GM06990 (cell line): ENCODE measurements at places on chromosomes 7 and 10.

- no peak for DNase-seq
Measured at GRCh38 chr10:22323538-22324305, 2.8 kb downstream of the BMI1 start.

DNA sequence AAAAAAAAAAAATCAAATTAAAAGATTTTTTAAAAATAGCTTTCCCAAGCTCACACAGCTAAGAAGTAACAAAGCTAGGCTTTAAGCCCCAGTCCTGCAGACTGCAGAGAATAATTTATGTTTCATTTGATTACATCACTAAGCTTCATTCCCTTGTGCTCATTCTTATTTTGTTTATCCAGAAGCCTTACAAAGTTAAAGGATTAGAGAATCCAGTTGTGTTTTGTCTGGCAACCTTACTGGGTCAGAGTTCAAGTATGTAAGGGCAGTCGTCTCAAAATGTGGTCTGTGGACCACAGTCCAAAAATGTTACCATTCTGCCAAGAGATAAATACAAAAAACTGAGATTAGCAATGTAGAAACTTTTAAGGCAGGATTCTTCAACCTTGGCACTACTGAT is 32.1 kb upstream of the EZH2 start:
- DNase-seq = no peak

DNA sequence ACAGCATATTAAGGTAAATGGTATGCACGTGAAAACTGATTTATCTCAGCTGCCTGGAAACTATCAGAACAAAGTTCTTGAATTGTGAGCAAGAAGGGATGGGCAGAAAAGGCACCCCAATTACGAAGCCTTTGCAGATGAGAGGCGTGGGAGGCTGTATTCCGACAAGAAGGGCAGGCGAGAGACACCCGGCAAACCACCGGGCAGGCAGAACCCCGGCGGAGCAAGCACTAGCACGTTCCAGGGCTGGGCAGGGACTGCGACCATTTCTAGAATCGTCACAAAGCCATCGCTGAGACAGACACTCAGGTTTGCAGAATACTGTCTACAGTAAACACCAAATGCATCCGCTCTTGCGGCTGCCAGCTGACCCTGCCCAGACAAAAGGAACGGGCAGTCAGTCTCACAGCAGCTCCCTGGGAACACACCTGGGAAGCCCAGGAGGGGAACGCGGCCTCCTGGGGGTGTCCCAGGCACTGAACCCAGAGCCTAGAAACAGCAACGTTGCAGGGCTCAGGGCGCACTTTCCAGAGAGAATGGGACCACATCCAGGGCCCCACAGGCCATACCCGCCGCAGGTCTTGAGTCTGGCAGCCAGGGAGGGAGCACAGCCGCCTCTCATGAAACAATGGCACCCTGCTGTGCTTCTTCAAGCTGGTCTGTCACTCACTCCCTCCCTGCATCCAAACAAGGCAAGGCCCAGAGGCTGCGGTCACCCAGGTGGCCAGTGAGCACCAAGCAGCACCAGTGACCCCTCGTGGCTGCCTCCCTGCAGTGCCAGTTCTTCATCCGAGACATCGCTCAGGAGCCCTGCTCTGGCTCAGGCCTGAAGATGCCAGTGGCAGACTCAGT is 261.9 kb downstream of the PTPRN2 start:
- DNase-seq = no peak

DNA sequence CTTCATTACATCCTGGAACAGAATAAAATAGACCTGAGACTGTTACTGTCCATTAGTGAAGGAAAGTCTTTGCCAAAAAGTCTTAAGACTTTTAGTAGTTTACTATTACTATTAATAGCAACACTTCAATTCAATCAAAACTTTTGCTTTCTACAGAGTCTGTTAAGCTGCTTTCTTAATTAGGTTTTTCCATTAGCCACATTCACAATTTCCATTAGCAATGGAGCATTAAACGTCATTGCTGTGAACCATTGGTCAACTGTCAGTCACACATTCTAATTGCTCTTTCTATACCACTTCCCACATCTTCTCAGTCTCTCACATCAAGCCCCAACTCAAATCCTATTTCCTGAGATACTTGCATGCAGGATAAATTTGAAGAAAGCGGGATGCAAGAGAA is 736.6 kb upstream of the SORCS1 start:
- no peak for DNase-seq

DNA sequence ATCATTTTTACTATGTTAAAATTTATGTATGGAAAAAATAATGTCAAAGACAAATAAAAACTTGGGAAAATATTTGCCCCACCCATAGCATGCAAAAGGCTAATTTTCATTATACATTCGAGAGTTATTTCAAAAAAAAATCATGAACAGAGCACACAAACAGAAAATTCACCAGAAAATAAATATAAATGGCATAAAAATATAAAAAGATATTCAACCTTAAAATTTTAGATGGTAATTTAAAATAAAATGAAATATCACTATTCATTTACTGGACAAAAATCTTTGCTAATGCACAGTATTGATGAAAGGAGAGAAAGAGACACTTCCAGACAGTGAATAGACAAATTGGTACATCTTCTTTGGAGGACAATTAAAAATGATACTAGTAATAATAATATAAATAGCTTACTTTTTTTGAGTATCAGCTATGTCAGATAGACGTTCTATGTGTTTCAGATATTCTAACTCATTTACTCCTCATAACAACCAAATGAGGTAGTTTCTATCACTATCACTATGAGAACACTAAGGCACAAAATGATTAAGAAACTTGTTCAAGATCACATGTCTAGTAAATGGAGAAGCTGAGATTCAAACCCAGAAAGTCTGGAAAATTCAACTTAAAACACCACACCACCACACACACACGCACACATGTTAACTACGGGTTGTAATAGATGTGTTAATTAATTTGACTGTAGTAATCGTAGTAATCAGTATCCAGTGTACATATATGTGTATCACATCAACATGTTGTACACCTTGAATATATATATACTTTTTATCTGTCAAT is 63.0 kb downstream of the CCDC71L start:
- peak; percentile 19 for DNase-seq

- DNase-seq = no peak
Measured at GRCh38 chr7:74480861-74481417, 27.2 kb downstream of the GTF2IRD1 start.

- DNase-seq = no peak
Measured at GRCh38 chr7:23232966-23233365, 13.6 kb upstream of the GPNMB start.

DNA sequence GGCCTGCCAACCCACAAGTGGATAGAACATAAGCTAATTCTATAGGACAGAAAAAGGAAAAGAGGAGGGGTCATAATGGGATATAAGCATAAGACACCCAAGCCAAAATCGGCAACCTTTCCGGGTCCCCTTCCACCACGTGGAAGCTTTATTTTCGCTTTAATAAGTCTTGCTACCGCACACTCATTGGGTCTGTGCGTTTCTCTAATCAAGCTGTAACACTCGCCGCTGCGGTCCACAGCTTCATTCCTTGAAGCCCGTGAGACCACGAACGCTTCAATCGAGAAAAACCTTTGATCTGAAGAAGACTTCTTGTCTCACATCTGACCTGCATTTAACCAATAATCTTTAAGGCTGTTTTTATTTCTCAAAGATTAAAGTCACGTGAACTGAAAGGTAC is 35.8 kb upstream of the HECW1 start:
- DNase-seq = peak; percentile 43

GRCh38 chr7:152355474-152356057 is 80.2 kb downstream of the KMT2C start:
- DNase-seq = peak; percentile 24

DNA sequence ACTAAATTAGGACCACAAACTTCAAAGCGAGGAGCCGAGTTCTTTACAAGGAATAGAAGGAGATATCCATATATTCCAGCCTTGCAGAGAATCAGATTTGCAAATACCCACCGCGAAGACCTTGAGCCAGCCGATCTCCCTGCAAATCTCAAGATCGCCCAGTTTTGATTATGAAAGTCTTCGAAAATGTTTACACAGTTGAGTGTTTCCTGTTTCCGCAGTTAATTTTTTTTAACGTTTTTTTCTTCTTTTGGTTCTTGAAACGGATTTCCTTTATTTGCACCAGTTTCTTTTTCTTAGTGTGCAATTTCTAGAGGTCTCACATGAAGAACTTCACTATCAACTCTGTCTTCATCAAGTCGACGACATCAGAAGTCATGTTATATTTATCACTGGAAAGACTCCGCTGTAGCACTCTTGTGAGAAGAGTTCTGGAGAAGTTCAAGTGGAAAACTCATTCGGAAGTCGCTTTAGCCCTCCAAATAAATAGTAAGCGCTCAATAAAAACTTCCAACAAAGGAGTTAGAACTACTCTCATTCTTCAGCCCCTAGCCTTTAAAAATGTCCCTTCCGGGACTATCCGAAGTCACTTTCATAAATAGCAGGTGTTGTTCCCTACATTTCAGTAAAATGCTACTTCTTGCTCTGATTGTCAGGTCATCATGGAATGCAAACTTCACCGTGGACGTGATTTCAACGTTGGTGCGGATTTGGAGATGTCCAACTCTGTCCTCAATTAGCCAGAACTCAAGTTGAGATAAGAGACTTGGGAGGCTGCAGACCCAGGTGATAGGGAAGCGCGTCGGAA is 11.9 kb upstream of the SPAG6 start:
- DNase-seq = no peak

DNA sequence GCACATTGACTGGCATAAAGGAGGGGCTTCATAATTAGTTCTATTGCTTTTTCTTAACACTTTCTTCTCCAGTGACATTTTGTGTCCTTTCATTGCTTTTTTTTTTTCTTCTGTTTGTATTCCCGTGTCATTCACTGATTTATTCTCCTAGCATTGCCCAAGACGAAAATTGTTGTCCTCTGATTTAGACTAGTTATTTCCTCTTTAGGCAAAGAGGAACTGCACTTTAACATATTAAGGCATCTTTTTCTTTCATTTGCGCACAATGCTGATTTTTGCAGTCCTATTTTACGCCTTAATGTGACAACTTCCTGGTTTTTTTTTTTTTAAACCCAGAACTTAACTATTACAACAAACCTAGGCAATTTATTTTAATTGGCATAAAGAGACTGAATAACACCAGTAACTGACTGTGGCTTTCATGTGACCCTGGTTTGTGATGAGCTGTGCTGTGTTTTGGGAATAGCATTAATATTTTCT is 39.7 kb downstream of the ARID5B start:
- DNase-seq = peak; percentile 38

- no peak for DNase-seq
Measured at GRCh38 chr10:377228-377627, 242.0 kb downstream of the ZMYND11 start.

DNA sequence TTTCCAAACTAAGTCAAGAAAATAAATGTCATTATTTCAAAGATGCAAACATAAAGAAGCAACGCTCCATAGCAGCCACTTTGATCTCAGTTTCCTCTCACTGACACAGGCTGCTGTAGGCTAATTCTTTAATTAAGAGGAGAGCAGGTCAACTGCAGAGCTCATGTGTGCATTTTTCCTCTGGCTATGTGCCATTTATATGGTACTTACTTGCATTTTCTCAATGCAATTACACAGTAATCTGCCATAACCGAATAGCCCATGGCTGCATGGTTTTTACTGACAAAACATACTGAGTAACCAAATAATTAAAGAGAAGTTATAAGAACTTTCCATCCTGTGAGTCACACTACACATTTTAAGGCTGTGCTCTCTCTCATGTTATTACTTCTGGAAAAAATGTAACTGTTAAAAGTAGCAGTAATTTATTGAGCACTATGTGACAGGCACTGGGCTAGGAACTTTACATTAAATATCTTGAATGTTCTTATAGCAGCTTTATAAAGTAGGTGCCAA is 122.0 kb downstream of the ELAPOR2 start:
- DNase-seq = no peak

DNA sequence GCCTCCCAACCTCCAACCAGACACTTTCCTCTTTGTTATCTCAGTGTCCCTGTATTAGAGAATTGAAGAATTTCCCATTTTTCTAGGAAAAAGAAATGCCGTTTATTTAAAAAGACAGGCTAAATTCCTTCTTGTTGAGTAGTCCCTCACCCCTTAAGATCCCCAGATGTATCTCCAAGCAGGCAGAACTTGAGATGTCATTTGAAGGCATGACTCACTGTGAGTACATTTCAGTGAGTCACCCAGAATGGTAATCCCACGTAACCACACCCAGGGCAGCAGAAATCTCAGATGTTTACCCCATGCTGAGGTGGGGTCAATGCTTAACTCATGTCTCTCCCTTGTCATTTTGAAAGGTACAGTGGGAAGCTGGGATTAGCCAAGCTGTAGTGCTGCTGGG is 4.4 kb downstream of the ZNF655 start:
- no peak for DNase-seq

- no peak for DNase-seq
Measured at GRCh38 chr7:53351681-53352080, 316.2 kb downstream of the POM121L12 start.

- DNase-seq = no peak
Measured at GRCh38 chr10:17835688-17836087, 26.5 kb downstream of the MRC1 start.

- DNase-seq = peak; percentile 44
Measured at GRCh38 chr7:50339990-50340500, 35.5 kb downstream of the IKZF1 start.

DNA sequence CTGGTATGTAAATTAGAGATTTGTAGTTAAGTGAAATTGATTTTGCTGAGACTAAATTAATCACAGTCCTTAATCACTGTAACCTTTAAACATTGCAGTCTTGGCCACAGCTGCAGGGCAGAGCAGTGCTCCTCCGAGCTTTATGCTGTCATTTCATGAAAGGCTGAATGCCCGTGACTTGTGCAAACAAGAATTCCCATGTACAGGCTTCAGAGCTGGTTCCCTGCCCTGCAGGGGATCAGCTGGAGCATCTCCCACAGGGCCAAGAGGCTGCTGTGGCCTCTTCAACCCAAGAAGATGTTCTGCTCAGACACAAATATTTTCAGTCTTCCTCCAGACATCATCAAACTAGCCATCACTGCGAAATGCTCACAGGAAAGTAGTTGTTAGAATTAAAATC is 419.1 kb downstream of the AUTS2 start:
- no peak for DNase-seq

- DNase-seq = no peak
Measured at GRCh38 chr10:13037832-13038231, 36.3 kb upstream of the CCDC3 start.

GRCh38 chr7:151721694-151722093 is 155.2 kb downstream of the PRKAG2 start:
- DNase-seq = no peak

DNA sequence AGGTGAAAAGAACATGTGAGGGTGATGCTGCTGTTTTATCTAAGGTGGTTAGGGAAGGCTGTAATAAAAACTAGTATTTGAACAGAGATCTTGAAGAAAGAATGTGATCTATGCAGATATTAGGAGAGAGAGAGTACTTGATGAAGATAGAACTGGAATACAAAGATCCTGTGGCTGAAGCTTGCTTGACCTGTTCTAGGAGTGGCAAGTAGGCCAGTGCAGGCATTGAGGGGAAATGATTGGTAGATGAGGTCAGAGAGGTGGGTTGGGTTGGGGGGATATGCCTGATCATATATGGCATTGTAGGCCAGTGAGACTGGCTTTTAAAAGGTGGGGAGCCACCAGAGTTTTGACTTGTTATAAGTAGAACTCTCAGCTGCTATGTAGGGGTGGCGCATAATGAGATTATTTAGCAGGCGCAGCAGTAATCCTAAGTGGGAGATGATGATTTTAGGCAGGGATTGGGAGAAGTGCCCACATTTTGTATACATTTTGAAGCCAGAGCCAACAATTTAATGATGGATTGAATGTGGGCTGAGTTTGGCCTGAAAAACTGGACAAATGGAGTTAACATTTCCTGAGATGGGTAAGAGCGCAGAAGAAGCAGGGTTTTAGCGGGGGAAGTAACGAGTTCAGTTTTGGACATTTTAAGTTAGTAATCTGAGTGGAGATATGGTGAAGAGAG is 8.2 kb downstream of the CCSER2 start:
- DNase-seq = no peak
